ENCODE measurements at places on chromosomes 1 and 21.

DNA sequence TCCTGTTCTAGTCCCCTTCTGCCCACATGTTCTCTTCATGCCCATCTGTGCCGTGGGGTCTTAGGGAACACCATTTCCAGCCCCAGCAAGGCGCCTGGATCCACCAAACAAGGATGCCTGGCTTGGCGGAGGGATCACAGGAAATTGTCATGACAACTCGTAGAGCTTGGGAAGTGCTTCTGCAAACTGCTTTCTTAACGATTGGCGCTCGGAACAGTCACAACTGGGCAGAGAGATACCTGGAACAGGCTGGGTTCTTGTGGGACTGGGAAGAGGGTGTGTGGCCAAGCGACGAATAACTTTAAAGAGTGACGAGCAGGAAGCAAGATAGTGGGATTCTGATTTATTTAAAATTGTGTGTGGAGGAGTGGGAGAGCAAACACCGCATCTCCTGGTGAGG lies 329.8 kb downstream of the RPS6KC1 start:
- no peak for DNase-seq

- no peak for DNase-seq
Measured at GRCh38 chr1:72322910-72323309, 40.6 kb upstream of the NEGR1 start.

- DNase-seq, result no peak
Measured at GRCh38 chr1:11484321-11484655, 5.3 kb downstream of the DISP3 start.

DNA sequence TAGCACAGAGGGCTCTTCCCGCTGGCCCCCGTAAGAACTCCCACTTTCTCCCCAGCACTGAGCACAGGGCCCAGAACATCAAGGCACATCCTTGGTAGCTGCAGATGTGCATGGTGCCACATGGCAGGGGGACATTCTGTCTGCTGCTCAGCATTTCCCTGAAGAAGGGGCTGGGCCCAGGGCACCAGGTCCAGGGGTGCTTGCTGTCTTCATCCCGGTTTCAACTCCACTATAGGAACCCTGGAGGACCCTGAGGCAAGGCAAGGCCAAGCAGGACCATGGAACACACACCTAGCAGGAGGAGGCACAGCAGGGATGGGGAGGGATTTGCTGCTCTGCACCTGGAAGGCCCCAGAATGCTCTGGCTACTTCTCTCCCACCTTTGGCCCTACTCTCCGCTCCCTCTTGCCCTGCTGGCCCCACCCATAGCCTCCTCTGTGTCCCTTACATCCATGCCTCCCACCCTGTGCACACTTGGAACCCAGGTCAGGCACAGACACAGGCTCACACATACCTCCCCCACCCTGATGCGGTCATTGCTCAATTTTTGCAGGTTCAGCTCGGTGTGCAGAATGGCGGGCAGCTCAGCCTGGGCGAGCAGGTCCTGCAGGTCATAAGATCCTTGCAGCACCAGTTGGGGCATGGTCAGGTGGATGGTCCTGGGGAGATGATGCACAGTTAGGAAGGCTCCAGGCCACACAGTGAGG lies 10.1 kb downstream of the AGT start:
- no peak for DNase-seq

GRCh38 chr1:57222307-57222706 lies 201.6 kb downstream of the DAB1 start:
- DNase-seq, result no peak

All from activated CD4-positive, alpha-beta T cell treated with anti-CD3 and anti-CD28 coated beads, Interleukin-2, Interleukin-6, amounts not matched to agents 100 ng/mL and 50 ng/mL, durations not matched to agents 16 hours and 8 hours (primary cell).